ENCODE measurements at places on chromosomes 11 and 22. TPM values are rescaled to one million over a fixed set of nuclear protein-coding genes. Genes with fewer than 3 reads are reported as not detected.
A peak's percentile ranks its signal among the peaks of the same experiment; 100 is the strongest.

- no peak for DNase-seq
Observed at GRCh38 chr11:102792604-102793003, 5.4 kb downstream of the MMP1 start.

Gene OR8G5
- not detected for total RNA-seq

DNA sequence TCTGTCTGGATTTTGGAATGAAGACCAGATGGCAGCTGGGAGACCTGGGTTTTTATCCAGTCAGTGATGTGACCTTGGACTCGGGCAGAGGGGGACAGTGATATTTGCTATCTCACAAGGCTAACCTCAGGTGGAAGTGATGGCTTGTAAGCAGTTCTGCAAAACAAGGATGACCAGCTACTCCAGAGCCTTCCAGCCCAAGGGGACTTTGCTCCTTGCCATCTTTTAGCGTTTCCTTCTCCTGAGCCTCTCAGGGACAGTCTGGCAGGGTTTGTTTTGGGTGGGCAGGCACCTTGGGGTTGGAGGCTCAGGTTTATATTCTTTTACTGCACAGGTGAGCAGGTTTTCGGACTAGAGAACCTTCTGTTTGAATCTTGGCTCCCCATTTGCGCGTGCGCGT is 9.5 kb upstream of the OSBP2 start:
- no peak for DNase-seq

DNA sequence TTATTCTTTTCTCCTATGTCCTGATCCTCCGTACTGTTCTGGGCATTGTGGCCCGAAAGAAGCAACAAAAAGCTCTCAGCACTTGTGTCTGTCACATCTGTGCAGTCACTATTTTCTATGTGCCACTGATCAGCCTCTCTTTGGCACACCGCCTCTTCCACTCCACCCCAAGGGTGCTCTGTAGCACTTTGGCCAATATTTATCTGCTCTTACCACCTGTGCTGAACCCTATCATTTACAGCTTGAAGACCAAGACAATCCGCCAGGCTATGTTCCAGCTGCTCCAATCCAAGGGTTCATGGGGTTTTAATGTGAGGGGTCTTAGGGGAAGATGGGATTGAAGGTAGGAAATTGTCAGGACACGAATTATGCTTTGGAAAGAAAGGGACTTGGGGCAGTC is 843 bp downstream of the OR51T1 start:
- no peak for DNase-seq

- no peak for DNase-seq
Observed at GRCh38 chr22:33781411-33781810, 138.9 kb downstream of the LARGE1 start.

GRCh38 chr11:107731941-107732688 is 20.3 kb upstream of the SLN start:
- DNase-seq, result no peak

Gene CBX7
- 30.8 TPM for total RNA-seq

- no peak for DNase-seq
Observed at GRCh38 chr11:72491001-72491400, 56.7 kb upstream of the CLPB start.

DNA sequence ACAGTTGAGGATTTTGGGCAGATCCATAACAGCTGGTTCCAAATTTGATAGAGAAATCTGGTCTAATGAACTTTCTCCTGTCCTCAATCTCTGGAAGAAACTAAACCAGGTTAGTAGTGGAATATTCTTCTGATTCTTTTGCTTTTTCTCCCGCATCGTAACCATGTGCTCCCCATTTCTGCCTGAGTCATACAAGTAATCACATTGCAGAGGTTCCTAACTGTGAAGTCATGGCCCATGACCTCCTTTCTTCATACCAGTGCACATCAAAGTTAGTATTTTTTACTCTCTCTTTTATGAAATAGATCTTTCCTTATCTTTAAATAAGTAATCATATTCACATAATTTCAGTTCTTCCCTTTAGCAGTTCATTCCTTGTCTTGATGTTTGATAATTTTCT is 249.0 kb downstream of the DYNC2H1 start:
- no peak for DNase-seq

DNA sequence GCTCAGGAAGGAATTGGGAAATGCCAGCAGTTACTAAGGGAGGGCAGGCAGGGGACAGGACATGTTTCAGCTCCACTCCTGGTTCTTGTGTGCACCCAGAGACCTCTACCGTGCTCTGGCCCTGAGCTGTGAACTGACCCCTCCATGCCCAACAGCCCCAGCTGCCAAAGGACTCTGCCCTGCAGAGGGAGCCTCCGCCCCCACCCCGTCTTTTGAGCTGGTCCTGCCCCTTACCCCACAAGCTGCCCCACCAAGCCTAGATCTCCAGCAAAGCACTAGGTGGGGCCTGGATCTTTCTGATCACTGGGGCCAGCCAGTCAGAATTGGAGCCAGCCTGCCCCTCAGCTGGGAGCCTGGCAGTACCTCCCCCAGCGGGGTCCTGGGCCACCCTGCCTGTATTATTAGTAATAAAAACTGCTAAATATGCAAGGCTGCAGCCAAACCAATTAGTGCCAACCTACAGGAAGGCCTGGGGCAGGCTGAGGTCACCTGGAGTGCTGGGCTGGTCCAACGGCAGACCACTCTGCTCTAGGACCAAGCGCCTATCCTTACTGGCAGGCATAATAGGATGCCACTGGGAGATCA is 23.9 kb upstream of the DRICH1 start:
- no peak for DNase-seq

Gene SOX6
- 4.5 TPM for total RNA-seq

Gene HPX
- total RNA-seq, result 1.1 TPM

Gene BIRC3
- 5.3 TPM for total RNA-seq

GRCh38 chr22:36069368-36069767 is 40.7 kb upstream of the RBFOX2 start:
- no peak for DNase-seq

- DNase-seq, result no peak
Observed at GRCh38 chr11:85269109-85269508, 358.0 kb downstream of the DLG2 start.

GRCh38 chr11:62842171-62842741 is 2.9 kb upstream of the WDR74 start:
- peak; percentile 93 for DNase-seq

Gene HBB
- total RNA-seq, result 346 TPM

GRCh38 chr11:41980741-41981140 is 521.3 kb upstream of the LRRC4C start:
- DNase-seq, result no peak

- peak; percentile 87 for DNase-seq
Observed at GRCh38 chr11:69003301-69003865, 9.7 kb downstream of the MRGPRF start.

DNA sequence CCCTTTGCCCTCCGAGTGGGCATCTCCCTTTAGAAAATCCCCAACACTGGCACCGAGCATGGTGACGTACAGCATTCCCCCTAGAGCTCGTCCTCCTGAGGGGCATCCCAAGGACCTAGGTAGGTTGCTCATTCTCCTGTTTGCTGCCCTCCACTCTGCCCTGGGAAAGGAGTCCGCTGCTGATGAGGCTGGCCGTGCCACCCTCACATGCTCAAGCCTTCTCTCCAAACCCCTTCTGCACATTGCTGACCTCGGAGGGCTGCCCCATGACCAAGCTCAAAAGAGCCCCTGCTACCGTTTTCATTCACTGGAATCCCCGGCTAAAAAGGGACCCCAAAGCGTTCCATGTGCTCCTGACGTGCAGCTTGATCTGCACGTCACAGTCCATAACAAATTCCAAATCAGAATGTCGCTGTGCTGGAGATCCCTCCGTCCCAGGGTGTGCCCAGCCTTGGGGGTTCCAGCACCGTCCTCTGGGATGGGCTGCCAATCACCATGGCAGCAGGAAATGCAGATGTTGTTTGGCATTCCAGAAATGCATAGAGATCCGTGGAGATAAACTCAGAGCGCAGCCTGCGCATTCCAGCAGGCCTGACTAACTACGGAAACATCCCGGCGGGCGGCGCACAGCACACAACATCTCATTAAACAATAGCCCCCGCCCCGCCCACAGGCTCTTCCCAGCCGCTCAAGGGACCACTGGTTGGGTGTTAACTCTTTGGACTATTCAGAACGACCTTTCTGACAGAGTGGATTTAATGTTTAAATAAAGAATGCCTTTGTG is 26.3 kb upstream of the GNB1L start:
- DNase-seq, result peak; percentile 85

Gene KCNJ5
- 4.6 TPM for total RNA-seq

Gene ABCG4
- total RNA-seq, result not detected

- no peak for DNase-seq
Observed at GRCh38 chr22:20242393-20243175, 25.5 kb downstream of the RTN4R start.

DNA sequence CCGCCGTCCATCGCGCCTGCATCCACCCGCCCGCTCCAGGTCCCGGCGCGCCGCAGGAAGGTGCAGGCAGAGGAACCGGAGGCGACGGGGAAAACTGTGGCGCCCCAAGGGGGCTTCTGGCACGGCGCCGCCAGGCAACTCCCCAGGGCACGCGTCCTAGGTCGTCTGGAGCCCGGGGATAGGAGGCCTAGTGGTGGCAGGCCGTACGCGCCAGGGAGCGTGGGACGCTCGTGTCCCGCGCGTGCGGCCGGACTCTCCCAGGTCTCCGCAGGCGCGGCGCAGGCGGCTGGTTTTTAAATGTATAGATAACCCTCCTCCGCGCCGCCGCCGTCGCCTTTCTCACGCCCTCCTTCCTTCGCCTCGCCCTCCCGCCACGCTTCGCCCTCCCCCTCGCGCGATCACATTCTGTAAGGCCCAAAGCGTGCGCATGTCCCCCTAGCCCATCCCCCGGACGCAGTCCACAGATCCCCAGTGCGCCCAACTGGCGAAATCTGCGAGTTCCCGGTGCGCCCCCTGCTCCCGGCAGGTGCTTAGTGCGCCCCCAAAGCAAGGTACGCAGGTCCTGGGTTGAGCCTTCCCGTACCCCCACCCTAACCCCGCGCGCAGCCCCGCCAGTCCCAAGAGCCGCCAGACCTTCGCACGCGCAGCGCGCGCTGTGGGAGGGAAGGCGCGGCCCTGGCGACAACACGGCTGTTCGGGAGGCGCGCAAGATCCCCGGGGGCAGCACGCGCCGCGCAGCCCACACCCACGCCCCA is at the start of gene ASCL2:
Gene ASCL2, minus strand, starts transcription at position 267 of the 755 bp plus-strand sequence. Its CDS starts 256 bp downstream, at position 11.
- peak; percentile 89 for DNase-seq

Gene ZP1
- total RNA-seq, result 1.4 TPM

Gene RASGRP2
- total RNA-seq, result 22.0 TPM

DNA sequence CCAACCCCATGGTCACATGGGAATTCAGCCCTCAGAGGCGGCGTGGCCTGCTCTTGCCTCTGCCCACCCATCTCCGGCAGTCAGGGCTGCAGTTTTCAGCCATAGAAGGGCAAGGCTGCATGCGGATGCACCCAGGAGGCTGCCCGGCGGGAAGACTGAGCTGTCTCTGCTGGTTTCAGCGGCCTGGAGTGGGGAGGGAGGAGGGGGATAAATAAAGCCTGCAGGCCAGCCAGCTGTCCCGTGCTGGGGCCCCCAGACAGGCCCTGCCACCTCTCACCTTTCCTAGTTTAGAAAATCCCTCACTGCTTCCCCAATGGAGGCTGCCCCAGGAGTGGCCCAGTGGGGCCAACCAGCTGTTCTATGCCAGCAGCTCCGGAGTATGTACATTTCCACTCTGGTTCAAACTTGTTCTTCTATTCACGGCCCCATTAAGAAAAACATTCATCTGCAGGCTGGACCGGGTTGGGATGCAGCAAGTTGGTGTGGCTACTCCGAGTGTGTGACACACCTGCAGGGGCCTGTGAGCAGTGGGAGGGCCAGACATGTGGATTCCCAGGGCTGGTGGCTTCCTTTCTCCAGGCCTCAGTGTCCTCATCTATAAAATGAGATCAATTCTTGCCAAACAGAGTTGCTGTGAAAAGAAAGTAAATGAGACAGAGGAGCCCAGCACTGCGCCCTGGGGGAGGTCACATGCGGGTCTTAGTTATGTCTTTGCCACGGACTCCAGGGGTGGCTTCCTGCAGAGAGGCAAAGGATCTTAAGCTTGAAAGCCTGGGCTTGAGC is 5.0 kb downstream of the MICALL1 start:
- no peak for DNase-seq

Gene DUSP8
- total RNA-seq, result 14.8 TPM

DNA sequence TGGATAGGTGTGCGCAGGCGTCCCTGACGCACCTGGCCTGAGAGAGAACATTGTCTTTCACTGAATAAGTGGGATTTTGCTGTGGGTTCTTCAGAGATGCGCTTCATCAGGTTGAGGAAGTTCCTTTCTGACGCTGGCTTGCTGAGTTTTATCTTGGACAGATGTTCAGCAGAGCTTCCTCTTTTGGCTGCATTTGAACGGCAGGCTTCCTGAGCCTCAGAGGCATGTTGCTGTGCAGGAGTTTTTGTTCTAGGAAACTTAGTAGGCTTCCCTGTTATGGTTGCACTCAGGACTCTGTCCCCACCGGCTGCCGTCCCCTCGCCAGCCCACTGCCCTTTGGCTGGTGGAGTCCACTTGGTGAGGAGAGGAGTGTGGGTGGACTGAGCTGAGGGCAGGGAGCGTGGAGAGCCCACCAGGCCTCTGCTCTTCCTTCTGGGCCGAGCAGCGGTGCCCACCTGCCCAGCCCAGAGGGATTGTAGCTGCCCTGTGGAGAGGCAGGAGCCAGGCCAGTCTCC is 17.2 kb downstream of the FRMD8 start:
- no peak for DNase-seq

GRCh38 chr11:83002053-83002452 is 69.6 kb downstream of the RAB30 start:
- DNase-seq, result no peak

GRCh38 chr11:123100379-123101085 is 38.6 kb upstream of the HSPA8 start:
- no peak for DNase-seq

DNA sequence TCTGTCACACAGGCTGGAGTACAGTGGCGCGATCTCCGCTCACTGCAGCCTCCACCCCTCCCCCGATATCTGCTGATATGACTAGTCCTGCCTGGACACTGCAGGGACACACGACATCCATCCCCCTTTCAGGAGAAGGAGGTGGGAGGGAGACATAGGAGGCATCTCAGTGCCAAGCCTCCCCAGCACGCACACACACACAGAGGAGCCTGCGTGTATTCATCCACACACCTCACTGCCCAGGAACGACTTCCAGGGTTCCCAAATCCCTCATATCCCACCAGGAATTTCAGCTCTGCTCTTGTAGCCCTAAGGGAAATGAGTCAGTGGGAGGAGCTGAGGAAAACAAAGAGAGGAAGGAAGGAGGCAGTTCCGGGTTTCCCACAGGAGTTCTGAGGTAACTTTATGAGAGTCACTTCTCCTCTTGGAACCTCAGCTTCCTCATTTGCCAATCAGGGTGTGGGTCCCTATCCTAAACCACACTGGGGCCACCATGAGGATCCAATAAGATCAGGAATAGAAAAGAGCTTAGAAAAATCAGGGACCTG is 37.2 kb upstream of the ACER3 start:
- DNase-seq, result no peak

DNA sequence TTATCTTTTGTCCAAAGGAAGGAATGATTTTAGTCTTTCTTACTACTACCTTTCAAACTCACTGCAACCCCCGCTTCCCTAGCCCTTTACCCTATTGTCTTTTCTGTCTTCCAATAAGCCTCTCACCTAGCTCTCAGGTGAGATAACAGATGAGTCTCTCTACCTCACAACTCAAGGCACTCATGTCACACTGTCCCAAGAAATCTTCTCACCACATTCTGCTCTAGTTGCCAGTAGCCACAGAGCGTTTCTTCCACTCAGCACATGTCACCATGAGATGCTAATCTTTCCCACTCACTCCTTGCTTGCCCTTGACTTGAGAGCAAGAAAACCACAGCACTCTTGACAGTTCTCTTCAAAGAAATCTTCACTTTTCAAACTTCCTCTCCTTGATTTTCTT is 32.7 kb upstream of the TMEM41B start:
- DNase-seq, result no peak

Gene APOA5
- total RNA-seq, result not detected

Gene CSNK2A3
- total RNA-seq, result 2.0 TPM

GRCh38 chr11:131893103-131893890 is 522.9 kb downstream of the NTM start:
- no peak for DNase-seq

All from mesenteric fat pad (tissue), 1 donor.